ENCODE measurements at places on chromosomes 5 and 9.

DNA sequence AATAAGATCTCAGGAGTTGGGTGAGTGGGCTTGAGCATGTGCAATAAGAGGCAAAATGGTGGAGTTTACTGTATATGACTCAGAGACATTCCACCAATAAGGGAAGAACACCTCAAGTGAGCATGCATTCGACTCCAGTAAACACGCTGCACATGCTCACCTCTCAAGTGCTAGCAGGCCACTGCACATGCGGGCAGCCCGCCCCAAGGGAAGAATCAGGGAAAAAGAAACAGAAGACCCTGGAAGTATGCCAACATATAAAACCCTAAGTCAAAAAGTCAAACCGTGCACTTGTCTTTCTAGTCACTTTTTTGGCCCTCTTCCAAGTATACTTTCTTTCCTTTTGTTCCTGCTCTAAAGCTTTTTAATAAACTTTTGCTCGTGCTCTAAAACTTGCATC lies 245.3 kb upstream of the RASA1 start:
- no peak for DNase-seq

- no peak for DNase-seq
Observed at GRCh38 chr5:140549237-140550144, 2.0 kb downstream of the EIF4EBP3 start.

DNA sequence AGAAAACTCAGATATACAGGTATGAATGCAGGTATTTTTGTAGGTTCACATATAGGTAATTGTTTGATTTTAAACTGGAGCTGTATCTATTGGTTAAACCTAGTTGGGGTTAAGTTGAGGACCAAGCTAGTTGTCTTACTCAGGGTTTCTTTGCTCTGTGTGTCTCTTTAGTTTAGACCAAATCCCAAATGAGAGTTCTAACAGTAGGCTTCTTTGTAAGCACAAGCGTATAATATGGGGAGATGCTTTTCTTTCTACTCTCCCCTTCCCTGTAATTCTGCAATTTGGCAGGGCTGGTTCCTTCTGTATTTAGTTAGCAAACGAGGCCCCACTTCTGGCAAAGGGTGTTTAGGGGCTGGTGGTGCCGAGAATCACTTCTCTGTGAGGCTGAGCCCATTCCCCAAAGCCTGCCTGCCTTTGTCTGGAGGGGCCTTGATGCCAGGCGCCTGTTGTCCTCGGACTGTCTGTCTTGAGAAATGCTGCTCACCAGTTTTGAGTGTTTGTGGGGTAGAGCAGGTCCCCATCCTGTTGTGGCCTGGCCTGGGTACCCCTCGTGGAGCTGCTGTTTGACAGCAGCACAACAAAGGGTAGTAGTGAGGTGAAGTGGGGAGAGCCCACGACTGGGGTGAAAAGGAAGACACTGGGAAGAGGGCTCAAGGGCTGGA lies 259.3 kb downstream of the FANCC start:
- DNase-seq, result no peak

GRCh38 chr9:89725271-89725670 lies 120.5 kb downstream of the GADD45G start:
- no peak for DNase-seq

DNA sequence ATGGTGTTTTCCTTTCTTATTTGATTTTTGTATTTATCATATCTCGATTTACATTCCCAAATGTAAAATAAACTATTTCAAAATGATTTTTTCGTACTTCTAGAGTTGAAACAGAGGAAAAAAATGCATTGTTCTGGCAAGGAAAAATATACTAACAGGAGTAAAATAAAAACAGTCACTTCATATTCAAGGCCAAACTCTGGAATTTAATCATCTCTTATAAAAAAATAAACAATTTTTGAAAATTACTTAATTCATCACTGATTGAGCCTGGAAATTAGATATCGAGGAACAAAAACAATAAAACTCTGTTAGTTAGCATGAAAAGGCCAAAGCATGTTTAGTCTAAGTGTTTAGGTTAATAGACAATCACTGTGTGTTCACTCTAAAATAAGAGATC lies 61.1 kb upstream of the PALM2AKAP2 start:
- DNase-seq, result no peak

- DNase-seq, result no peak
Observed at GRCh38 chr5:179614745-179615144, 8.7 kb downstream of the HNRNPH1 start.
